ENCODE measurements at places on chromosomes 1 and 21.

GRCh38 chr21:35202431-35202830 lies 153.3 kb upstream of the RUNX1 start:
- DNase-seq = no peak

DNA sequence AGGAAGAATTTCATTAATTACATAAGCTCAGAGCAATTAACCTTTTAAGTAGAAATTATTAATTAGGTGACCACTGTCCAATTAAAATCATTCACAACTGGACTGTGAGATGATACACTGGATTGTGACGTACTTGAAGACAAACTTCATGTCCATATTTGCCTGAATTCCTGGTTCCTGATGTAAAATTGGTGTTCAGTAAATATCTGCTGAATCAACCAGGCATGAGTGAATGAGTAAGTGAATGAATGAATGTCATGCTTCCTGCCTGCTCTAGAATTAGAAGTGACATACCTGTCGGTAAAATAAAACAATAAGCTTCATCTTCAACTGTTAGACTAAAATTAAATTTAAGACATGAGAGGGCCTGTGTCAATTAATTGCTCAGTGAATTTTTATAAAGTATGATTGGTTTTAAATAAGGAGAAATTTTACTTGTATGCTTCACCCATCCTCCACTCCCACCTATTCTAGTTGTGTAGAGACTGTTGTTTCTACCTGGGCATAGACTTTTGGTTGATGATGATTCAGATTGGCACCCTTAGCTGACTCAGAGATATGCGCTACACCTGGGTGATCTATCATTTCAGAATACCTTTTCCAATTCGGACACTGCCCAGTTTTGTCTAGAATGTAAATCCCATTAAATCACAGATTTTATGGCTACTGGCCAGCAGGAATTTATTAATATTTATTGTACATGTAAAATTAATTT lies 56.9 kb upstream of the PTGS2 start:
- DNase-seq = no peak

DNA sequence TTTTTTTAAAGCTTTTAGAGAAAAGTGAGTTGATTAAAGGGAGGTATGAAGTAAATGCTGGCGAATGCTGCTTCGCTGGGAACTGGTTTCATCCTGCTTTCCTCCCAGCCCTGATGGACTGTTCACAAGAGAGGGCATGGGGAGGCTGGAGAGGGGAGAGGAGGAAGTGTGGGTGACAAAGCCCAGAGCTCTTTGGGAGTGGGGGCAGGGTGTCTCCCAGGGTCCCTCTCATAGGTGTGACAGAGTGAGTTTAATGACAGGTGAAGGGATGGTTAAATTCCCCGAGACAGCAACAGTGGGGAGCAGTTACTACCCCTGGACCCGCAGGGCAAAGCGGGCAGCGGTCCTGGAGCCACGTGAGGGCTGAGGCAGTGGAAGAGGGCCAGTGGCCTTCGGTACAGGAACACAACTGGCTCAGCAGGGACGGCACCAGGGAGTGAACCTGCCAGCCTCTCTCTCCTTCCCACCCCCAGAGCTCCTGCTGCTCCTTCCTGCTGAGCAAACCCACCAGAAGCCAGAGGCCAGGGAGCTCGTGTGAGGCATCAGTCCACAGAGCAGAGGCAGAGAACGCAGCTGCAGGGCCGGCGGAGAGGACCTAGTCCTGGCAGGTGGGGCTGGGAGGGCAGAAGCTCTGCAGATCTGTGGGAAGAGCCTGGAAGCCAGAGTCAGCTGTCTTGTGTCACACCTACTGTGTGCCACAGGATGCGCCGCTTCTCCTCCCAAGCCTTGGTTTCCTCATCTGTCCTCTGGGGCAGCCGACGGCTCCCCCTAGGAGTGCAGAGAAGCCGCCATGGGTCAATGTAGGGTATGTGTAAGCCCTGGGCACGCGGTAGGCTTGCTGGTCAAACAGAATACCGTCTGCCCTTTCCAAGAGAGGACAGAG lies 20.9 kb upstream of the LRP8 start:
- no peak for DNase-seq

- no peak for DNase-seq
These were observed 286.2 kb downstream of the SPATA17 start for GRCh38 chr1:217917281-217917887.

DNA sequence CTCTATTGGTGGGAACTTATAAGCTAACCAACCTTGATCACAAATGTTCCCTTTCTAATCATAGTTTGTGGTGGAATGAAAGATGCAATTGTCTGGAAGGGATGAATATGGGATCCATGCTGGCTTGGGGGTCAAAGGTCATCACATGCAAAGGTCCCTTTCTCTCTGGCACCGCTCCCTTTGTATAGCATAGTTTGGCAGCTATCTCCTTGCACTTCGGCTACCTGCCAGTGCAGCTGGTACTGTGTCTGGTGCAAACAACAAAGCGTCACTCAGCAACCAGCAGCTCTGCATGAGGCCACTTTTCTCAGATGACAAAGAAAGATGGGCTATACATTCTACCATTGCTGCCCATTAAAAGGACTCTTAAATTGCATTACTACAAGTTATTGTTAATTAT lies 188.2 kb upstream of the NFIA start:
- DNase-seq = no peak

- no peak for DNase-seq
These were observed 40.2 kb downstream of the SUSD4 start for GRCh38 chr1:223323491-223324484.

- DNase-seq = no peak
These were observed 10.3 kb downstream of the AGO1 start for GRCh38 chr1:35893051-35893879.

DNA sequence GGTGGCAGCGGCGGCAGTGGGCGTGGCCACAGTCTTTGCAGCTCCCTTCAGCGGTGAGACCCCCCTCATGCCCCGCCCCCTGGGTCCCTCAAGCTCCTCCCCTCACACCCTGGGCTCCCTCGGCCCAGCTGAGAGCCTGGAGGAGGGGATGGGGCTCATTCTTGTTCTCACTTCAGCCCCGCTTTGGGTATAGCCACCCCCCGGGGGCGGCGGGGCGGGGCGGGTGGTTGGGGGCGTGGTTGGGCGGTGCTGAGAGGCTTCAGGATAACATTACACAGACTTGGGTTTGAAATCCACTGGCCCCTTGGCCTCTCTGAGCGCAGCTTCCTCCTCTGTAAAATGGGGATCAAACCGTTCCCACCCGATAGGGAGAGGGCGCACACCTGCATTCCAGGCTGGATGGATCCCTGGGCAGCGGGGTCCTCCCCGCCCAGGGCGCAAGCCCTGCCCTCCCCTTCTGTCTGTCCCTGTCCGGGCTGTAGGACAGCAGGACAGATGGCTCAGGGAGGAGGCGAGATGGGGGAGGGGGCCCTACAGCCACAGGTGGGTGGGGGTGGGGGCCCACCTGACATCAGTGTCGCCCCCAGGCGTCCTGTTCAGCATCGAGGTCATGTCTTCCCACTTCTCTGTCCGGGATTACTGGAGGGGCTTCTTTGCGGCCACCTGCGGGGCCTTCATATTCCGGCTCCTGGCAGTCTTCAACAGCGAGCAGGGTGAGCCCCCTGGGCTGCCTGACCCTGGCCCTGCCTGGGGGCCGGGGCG lies 5.1 kb downstream of the CLCNKA start:
- no peak for DNase-seq

DNA sequence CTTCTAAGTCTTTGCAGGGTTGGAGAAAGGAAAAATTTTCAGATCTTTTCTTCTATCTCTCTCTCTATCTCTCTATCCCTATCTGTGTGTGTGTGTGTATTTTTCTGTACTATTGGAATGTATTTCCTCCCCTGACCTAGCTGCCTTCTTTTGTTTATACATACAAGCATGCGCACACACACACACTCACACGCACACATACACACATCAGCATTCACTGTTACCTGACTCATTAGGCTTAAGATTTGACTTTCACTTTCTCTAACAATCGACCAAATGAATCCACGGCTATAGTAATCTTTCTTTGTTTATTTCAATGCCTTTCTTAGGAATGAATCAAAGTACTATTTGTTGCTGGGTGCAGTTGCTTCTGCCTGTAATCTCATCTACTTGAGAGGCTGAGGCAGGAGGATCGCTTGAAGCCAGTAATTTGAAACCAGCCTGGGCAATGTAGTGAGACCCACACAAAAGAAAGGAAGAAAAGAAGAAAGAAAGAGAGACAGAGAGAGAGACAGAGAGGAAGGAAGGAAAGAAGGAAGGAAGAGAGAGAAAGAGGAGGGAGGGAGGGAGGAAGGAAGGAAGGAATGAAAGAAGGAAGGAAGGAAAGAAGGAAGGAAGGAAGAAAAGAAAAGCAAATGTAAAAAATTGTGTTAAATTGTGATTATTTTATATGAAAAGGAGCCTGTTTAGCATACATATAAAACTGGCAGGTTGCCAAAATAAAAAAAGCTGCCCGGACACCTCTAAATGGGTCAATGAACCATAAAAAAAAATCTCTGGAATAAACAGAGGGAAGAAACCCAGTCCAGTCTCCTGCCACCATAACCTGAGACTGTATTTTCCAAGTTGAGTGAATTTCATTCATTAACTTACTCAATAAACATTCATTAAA lies 206.8 kb downstream of the ZNF326 start:
- no peak for DNase-seq

- DNase-seq = peak; percentile 90
These were observed 72.5 kb downstream of the NDUFS5 start for GRCh38 chr1:39098546-39099250.

DNA sequence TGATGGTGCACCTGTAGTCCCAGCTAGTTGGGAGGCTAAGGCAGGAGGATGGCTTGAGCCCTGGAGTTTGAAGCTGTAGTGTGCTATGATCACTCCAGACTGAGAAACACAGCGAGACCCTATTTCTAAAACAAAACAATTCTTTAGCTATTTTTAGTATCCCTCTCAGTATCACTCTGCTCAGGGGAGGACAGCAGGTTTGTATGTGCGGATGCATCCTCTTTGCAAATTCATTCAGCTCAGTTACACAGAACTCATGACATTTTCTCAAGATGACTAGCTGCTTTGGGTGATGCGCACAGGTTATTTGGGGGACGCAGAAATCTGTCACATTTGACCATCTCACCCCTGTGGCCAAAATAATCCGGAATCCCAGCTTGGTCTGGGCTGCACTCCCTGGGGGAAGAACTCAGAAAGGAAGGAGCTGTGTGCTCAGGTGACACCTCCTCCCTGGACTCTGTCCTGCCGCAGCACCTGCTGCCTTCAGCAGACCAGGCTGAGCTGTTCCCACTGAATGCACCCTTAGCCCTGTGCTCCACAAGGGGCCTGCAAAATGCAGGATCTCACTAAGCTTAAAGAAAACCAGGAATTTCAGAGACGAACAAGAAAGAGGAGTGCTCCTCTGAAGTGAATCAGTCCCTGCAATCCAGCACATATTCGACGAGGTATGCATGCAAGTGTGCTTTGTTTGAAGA lies 89.5 kb upstream of the PGBD5 start:
- no peak for DNase-seq

GRCh38 chr1:111204201-111204982 lies 3.9 kb upstream of the DENND2D start:
- no peak for DNase-seq

GRCh38 chr1:214455479-214455878 lies 95.9 kb downstream of the PTPN14 start:
- no peak for DNase-seq

GRCh38 chr21:37939251-37939650 lies 23.0 kb upstream of the KCNJ6 start:
- DNase-seq = no peak

GRCh38 chr21:37891972-37892371 lies 24.3 kb downstream of the KCNJ6 start:
- no peak for DNase-seq

DNA sequence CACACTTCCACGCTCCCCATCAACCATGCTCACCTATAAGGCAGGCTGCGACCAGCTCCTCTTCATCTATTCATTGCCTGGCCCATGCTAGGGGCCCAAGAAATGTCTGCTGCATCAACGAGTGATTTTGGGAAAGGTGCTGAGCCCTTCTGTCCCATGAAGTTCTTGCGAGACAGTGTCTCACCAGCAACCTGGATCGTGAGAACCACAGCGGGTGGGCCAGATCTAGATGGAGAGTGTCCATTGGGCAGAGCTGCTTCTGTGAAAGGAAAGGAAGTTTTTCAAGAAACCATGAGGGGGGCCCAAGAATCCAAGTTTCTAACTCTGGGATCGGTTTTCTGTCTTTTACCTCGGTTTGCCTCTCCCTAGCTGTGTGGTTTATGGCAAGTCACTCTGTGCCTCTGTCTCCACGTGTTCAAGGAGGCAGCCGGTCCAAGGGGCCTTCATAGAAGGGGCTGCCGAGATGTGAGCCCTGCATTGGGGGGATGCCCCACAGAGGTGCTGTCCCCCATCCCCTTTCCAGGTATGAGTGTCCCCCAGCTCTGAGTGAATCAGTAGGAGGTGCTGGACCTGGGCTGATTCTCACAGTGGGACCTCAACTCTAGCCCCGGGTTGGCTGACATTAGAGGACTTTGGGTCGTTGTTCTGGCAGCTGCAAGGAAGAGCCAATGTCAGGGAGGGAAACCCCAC lies 8.3 kb upstream of the PADI1 start:
- no peak for DNase-seq

- peak; percentile 55 for DNase-seq
These were observed 159.6 kb downstream of the TOMM20 start for GRCh38 chr1:234969011-234969441.

DNA sequence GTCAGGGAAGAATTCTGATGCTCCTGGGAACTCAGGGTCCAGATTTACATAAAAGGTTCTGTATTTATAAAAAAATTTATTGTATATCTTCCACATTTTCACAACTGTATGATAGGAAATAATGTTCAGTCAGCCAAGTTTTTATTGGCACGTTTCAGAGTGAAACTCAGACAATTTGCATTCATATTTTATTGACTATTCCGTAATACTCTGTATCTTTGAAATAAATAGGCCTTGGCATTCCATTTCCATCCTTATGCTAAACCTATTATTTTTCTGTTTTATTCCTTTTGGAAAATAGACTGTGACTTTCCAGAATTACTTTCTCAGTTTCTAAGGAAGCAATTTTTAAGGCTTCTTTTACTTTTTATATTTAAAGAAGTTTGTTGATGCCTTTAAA lies 329.0 kb downstream of the OLFM3 start:
- DNase-seq = peak; percentile 13

DNA sequence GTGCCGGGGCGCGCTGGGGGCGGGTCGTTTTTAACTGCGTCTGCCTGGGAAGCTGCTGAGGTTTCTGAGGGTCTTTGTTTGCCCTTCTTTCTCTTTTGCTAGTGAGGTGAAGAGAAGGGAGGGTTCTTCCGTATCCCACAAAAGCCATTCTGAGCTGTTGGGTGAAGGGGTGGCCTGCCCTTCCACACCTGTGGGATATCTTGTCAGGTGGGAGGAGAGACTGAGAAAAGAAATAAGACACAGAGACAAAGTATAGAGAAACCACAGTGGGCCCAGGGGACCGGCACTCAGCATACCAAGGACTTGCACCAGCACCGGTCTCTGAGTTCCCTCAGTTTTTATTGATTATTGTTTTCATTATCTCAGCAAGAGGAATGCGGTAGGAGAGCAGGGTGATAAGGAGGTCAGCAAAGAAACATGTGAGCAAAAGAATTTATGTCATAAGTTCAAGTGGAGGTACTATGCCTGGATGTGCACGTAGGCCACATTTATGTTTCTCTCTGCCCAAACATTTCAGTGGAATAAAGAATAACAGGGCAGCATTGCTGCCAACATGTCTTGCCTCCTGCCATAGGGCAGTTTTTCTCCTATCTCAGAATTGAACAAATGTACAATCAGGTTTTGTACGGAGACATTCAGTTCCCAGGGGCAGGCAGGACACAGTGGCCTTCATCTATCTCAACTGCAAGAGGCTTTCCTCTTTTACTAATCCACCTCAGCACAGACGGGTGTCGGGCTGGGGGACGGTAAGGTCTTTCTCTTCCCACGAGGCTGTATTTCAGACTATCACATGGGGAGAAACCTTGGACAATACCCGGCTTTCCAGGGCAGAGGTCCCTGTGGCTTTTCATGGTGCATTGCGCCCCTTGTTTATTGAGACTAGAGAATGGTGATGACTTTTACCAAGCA lies 972 bp downstream of the PGBD2 start:
- DNase-seq = peak; percentile 23
